Karpas-422 (cell line): ENCODE measurements at places on chromosomes 12 and 14.

GRCh38 chr12:2261708-2262107 lies 208.9 kb downstream of the CACNA1C start:
- DNase-seq: no peak

DNA sequence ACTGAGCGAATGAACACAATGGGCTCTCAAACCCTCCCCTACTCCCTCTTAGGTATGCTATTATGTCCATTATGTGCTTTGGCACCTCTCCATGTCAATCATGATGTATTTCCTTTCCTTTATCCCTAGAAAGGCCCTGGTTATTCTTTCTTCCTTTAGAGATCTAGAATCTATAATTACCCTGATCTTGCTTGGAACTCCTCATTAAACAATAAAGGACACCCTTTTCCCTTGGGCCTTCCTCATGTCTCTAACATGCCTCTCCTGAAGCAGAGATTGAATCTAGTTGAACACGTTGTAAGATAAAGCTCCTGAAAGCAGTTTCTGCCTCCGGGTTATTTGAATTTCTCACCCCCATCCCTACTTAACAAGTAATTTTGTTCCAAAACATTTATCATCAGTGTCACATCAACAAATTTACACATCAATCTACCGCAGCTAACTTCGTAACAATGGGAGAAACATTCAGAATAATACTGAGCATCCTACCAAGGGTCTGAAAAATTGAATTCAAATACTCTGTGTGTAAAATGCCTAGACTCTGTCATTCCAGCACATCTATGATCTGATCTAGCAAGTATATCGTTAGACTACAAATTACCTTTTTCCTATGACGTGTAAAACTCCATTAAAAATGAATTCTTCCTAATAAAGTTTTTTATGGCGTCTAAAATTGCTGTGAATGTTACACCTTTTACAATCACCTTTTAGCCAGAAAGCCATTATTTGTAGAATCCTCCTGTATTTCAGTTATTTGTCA lies 5.4 kb downstream of the USP44 start:
- DNase-seq: no peak

GRCh38 chr12:57487597-57488401 lies at the start of gene MARS1:
MARS1 (plus strand) TSS chr12:57488068; CDS start chr12:57488091, 23 bp downstream.
- DNase-seq: peak; percentile 99

DNA sequence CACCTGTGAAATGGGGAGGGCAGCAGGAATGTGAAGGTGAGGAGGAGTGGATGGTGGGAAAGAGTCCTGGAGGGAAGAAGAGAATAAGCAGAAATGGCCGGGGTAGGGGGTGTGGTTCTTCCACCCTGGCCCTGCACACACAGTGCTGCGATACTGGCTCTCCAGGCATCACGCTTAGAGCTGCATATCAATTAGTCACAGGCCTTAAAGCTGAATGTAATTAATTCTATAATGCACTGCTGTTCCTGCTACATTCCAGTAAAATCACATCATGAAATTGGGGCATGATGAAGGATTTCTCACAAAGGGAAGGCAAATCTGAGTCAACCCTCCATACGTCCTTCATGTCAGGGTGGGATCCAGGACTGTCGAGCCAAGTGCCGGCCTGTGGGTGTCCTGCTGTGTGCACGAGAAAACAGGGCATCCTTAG lies 566.1 kb downstream of the BCL11B start:
- DNase-seq: no peak

DNA sequence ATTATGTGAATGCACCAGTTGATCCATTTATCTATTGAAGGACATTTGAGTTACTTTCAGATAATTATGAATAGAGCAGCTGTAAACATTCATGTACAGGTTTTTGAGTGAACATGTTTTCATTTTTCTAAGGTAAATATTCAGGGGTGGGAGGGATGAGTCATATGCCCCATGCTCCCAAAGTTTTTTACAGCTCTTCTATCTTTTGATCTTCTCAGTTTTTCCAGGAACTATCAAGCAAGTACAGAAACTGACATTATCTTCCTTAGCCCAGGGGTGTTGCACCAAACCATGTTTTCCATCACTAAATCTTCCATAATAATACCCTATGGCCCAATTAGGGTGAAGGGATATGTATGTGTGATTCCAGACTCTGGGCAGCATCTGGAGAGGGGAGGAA lies 384.5 kb downstream of the EMP1 start:
- DNase-seq: no peak

- no peak for DNase-seq
Measured at GRCh38 chr12:67026487-67027246, 242.5 kb upstream of the CAND1 start.

DNA sequence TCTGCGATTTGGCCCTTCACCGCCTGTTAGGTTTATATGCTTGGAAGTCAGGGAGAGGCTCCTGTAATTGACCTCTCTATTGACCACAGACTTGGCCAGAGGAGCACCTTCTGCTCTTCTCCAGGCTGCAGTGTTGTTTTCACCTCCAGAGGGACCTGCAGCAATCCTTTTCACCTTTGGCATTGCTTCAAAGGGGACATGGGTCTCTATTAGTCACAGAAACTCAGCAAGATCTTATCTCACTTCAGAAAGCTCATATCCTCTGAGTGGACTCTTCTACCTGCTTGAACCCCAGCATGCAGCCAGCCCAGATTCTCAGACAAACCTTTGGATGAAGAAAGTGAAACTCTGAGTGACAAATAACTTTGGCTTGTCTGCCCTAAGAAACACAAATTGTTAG lies 339.3 kb downstream of the NRXN3 start:
- no peak for DNase-seq

DNA sequence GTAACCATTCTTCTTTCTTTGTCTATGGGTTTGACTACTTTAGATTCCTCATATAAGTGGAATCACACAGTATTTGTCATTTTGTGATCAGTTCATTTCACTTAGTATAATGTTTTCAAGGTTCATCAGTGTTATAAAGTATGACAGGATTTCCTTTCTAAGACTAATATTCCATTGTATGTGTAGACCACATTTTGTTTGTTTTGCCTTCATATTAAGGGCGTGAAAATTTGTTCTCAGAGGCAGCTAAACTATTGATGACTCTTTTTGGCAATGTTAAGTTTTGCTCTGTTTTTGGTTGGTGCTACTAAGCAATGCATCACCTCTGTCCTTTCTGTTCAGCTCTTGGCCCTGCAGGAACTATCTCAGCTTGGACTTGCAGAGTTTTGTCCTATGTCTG lies 1.7 kb upstream of the KLRG1 start:
- DNase-seq: no peak

GRCh38 chr12:16072678-16073077 lies 161.5 kb downstream of the DERA start:
- DNase-seq: no peak

DNA sequence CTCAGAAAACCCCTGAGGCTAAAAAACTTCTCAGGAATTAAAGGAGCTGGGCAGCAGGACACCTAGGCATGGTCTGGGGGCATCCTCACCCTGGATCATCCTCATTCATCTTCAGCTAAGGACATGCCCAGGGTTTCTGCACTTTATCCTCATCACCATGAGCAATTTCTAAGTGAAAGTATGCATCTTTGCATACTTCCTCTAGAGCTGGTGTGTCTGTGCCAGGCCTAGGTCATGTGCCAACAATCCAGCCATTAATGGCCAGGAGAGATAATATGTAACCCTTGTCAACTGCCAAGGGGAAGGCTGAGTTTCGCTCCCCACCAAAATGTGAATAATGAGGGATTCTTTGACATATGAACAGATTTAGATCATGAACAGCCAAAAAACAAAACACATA lies 160.5 kb downstream of the KITLG start:
- DNase-seq: no peak

DNA sequence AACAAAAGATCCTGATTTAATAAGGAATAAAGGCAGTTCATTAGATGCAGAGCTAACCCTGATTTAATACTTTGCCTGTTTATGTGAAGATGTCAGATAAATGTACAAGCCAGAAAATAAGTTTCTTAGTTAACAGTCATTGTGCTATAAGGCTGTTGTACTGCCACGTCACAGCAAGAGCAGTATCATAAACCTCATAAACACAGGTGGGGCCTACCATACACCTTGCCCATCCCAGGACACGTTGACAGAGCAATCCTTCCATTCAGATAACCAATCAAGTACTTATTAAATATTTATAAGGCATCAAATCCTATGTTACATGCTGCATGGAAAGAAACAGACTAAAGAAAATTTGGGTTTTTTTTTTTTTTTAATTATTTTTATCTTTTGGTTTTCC lies 36.5 kb downstream of the SINHCAF start:
- no peak for DNase-seq

DNA sequence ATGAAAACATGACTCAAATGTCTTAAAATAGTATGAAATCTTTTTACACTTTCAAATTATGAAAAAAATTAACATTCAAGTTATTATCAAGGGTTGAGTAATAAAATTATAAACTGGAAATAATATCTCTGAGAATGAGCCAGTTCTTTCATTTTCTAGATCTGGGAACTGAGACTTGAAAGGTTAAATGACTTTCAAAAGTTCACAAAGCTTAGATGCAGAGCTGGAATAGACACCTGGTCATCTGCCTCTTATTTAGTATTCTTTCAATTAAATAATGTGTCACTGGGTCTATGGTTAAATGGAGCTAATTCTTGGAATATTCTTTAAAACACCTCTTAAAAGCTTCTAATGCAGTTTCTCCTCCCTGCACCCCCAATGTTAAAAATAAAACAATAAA lies 86.6 kb downstream of the CDK17 start:
- no peak for DNase-seq

- no peak for DNase-seq
Measured at GRCh38 chr14:28746247-28746646, 20.3 kb upstream of the FOXG1 start.

DNA sequence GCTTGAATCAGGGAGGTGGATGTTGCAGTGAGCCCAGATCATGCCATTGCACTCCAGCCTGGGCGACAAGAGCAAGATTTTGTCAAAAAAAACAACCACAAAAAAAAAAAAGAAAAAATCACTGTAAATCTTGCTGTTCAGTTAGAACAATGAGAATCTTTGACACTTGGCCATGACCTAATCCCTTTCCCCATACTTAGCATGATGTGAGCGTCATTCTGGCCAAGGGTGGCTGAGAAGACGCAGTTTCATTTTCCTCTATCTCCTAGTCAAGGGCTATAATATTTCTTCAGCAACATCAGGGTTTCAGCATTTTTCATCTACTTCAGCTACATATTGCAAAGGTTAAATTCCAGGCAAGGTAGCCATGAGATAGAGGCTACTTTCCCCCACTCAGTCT lies 599.4 kb upstream of the MDGA2 start:
- DNase-seq: no peak

GRCh38 chr14:64663174-64663573 lies 41.0 kb upstream of the PLEKHG3 start:
- DNase-seq: no peak

GRCh38 chr12:111330800-111331752 lies 37.8 kb downstream of the PHETA1 start:
- peak; percentile 75 for DNase-seq

GRCh38 chr12:110109037-110109836 lies 14.9 kb upstream of the IFT81 start:
- no peak for DNase-seq

GRCh38 chr14:60276347-60276746 lies 27.3 kb downstream of the PPM1A start:
- no peak for DNase-seq

GRCh38 chr12:55937981-55938380 lies 7.0 kb downstream of the DGKA start:
- DNase-seq: no peak

GRCh38 chr12:110637869-110638441 lies 24.0 kb downstream of the TCTN1 start:
- DNase-seq: no peak

GRCh38 chr12:1313906-1314305 lies 280.5 kb downstream of the FBXL14 start:
- DNase-seq: no peak

DNA sequence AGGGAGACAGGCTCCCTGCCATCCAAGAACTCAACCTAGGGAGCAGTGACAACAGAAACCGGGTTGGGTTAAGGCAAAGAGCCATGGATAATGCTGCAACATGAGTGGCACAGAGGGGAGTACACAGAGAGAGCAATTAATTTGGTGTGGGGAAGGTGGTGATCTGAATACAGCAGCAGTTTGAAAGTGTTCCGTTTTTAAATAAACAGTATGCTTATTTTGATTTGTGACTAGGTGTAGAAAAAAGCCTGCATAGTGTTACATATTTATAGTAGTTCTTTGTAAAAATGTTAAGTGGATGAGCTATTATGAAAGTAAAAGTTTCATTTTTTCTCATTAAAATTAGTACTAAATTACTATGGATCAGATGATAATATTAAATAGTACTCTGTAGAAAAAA lies 8.7 kb downstream of the AKAP5 start:
- DNase-seq: no peak

GRCh38 chr14:55085060-55085660 lies 33.7 kb downstream of the MAPK1IP1L start:
- DNase-seq: no peak

DNA sequence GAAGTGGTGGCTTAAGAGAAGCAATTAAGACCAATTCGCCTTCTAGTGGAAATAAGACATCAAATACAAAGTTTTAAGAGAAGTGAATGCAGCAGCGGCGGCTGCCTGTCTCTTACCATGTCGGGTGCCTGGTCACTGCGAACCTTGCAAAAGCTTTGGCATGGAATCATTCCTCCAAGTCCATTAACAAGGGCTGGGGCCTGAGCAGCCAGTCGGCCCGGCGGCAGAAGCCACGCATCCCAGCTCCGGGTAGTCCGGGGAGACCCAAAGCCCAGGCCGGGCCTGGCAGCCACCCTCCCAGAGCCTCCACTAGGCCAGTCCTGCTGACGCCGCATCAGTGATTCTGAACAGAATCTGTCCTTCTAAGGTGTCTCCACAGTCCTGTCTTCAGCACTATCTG lies 321.0 kb downstream of the TMEM121 start:
- DNase-seq: no peak
